Panc1 (cell line): ENCODE measurements at places on chromosomes 13 and 19. TPM values are rescaled to one million over a fixed set of nuclear protein-coding genes. Genes with fewer than 3 reads are reported as not detected.

DNA sequence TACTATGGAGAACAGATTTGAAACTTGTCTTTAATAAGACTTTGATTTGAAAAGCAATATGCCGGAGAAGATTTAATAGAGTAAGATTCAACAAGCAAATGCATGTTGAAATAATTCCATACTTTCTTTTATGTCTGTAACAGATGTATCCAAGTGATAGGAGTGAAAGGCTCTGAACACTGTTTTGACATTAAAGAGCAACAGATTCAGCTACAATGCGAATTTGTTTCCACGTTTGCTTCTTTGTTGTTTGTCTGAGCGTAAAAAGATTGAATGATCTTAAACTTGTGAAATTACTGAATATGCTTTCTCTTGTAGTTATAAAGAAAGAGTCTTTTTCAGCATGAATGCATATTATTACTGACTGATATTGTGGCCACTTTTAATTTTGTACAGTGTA is 2612.9 kb downstream of the PCDH9 start:
- no peaks in the 10 kb centered on the region for H3K27me3 ChIP-seq
- no peak overlapping the region for H3K4me3 ChIP-seq
- H3K4me1 ChIP-seq: no peaks in the 10 kb centered on the region
- no peaks in the 10 kb centered on the region; the same call in 1 of the 2 replicates for H3K36me3 ChIP-seq

- no peak for DNase-seq
- peaks cover 3% of the 10 kb centered on the region; the same call in 1 of the 2 replicates for H3K4me1 ChIP-seq
- peak within 1 kb of the TSS; percentile 81 for H3K4me3 ChIP-seq
These were observed at the start of gene ZNF653 for GRCh38 chr19:11505504-11506100. ZNF653 (minus strand) TSS chr19:11505839; CDS start chr19:11505786, 53 bp downstream.

- H3K27ac ChIP-seq: no peak overlapping the region
- H3K27me3 ChIP-seq: no peaks in the 10 kb centered on the region
- no peak for DNase-seq
- no peaks in the 10 kb centered on the region for H3K4me1 ChIP-seq
These were observed 253.0 kb downstream of the PCDH9 start for GRCh38 chr13:66977161-66977560.

DNA sequence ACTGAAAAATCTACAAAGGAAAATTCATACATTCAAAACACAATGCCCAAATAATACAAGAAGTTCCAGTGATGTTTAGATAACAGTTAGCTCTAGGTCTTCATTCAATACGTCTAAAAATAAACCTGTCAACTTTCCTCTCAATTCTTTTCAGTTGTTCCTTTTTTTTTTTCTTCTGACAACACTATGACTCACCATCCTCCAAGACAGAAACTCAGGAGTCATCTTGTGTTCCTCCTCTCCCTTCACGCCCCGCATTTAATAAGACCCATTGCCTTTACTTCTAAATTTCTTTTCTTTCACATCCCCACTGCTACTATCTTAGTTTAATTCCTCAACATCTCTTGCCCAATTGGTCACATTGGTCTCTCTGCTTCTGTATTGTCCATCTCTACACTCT is 759.9 kb downstream of the GPC5 start:
- no peaks in the 10 kb centered on the region for H3K4me1 ChIP-seq
- H3K4me3 ChIP-seq: no peak overlapping the region
- H3K27me3 ChIP-seq: no peaks in the 10 kb centered on the region
- no peak for DNase-seq
- H3K27ac ChIP-seq: no peak overlapping the region
- no peaks in the 10 kb centered on the region for H3K36me3 ChIP-seq

DNA sequence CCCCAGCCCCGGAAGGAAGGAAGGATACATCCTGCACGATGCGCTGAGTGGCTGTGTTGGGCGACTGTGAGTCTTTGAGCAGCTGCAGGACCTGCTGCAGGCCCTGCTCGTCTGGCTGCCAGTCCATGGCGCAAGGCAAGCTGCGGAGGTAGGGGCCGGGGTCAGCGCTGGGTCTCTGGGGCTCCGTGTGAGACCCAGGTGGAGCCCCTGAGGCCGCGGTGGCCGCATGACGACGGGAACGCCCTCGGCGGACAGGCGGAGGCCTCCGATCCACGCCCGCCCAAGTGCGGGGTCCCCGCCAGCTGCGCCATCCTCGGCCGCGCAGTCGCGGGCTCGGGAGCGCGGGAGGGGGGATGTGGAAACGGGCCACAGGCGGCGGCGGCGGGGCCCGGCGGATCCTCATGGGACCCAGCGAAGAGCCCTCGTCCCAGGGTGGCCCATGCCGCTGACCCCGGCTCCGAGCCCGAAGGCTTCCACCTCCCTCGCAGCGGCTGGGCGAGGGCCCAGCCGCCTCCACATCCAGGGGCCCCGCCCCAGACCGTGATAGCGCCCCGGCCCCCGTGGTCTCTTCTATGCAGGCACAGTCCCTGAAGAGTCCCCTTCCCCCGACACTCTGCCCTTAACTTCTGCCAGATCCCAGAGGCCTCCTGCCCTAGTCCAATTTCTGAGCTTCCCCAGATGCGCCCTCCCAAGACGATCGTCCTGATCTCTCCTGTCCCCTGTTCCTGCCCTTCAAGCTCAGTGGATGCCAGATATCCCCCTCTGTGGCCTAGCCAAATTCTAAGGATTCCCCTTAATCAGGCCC is 2.7 kb downstream of the TNPO2 start:
- H3K27ac ChIP-seq: peak overlapping the region; percentile 98
- peaks cover 3% of the 10 kb centered on the region for H3K36me3 ChIP-seq
- no peak for DNase-seq
- H3K4me3 ChIP-seq: peak overlapping the region; percentile 96

- H3K27ac ChIP-seq: peak overlapping the region; percentile 69
- H3K27me3 ChIP-seq: no peaks in the 10 kb centered on the region
- H3K4me3 ChIP-seq: no peak overlapping the region
- H3K4me1 ChIP-seq: peaks cover 71% of the 10 kb centered on the region
- DNase-seq: no peak
These were observed 3.7 kb downstream of the RAB11B start for GRCh38 chr19:8393871-8394250.

GRCh38 chr13:93559718-93560117 is 333.1 kb downstream of the GPC6 start:
- no peaks in the 10 kb centered on the region for H3K36me3 ChIP-seq
- H3K4me3 ChIP-seq: no peak overlapping the region
- no peaks in the 10 kb centered on the region for H3K4me1 ChIP-seq
- no peak overlapping the region for H3K27ac ChIP-seq
- peak; percentile 0 for DNase-seq
- no peaks in the 10 kb centered on the region for H3K27me3 ChIP-seq

DNA sequence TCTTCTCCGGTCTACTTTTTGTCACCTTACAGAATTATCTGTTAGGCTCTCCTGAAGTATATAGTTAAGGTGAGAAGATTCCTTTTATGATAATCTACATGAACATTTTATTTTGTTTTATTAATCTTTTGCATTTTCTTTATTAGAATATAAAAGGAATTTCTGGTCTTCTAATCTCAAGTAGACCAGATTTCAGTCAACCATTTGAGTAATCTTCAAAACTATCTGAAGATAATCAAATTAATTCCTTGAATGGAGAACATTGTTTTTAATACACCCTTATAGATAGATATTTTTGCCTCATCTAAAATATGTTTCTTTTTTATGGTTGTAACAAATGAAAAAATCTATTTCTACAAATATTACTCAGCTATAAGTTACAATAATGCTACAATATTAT is 381.7 kb upstream of the PCDH20 start:
- no peak overlapping the region for H3K4me3 ChIP-seq
- no peaks in the 10 kb centered on the region for H3K36me3 ChIP-seq
- H3K27me3 ChIP-seq: no peaks in the 10 kb centered on the region
- no peaks in the 10 kb centered on the region for H3K4me1 ChIP-seq

- H3K4me1 ChIP-seq: peaks cover 18% of the 10 kb centered on the region
- H3K36me3 ChIP-seq: no peaks in the 10 kb centered on the region
- H3K27ac ChIP-seq: no peak overlapping the region
- H3K27me3 ChIP-seq: no peaks in the 10 kb centered on the region
- DNase-seq: no peak
These were observed 111.9 kb downstream of the HSPH1 start for GRCh38 chr13:31049833-31050232.

DNA sequence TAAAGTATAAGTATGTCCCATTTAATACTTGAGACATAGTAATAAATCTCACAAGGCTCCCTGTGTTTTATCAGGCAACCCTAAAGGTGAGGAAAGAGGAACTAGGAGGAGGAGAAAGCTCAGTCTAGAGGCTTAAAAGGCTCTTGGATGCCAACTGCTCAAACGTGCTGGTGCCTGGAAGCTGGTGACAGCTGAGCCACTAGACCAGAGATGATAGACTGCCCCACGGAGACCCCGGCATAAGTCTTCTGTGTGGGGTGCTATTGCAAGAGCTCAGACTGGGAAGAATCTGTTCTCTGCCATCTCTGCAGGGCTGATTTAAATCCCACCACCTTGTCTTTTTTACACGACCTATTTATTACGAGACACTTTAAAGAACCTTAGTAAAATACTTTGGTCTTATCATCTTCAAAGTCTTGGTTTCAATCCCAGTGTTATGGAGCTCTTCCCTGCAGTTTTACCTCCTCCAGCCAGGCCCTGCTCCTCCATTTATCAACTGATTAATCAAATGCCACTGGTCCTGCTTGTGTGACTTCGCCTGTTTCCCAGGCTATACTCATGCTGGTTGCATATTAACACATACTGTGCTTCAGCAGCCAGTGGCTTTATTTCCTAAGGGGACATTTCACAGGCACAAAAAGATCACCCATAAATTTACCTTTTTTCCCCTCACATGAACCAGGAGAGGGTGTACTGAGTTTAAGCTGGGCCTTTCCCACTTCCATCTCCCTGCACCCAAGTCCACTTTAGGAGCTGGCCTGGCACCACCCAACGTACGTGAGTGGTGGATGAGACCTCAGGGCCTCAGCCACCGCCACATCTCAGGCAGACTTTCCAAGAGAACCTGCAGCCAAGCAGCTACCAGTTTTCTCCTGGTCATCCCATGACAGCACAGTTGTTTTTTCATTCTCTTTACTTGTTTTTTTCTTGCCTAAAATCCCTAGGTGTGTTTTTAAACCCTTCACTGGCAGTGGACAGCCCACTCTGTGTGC is 7.8 kb upstream of the ATP12A start:
- no peak overlapping the region for H3K27ac ChIP-seq
- DNase-seq: no peak

GRCh38 chr19:4327252-4327876 is 11.3 kb downstream of the STAP2 start:
- H3K4me3 ChIP-seq: no peak overlapping the region
- no peak for DNase-seq
- H3K27ac ChIP-seq: no peak overlapping the region
- H3K27me3 ChIP-seq: no peaks in the 10 kb centered on the region

DNA sequence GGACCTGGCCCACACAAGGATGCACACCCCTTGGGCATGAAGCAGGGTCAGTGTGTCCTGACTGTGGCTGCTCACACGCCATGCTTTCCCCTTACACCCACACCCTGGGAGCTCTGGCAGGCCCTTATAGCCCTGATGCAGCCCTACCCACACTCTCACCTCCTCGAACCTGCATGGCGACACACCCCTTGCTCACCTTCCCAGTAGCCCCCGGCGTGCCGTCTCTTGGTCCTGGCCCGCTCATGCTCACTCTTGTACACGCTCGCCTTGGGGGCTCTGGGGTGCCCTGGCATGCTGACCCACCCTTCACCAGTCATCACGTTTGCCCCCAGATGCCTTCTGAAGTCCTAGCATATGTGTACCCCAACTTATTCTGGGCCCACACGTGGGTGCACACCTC is 56.1 kb downstream of the MAP4K1 start:
- DNase-seq: no peak
- no peak overlapping the region for H3K4me3 ChIP-seq
- peaks cover 7% of the 10 kb centered on the region; the same call in 1 of the 2 replicates for H3K4me1 ChIP-seq
- no peak overlapping the region for H3K27ac ChIP-seq
- H3K36me3 ChIP-seq: no peaks in the 10 kb centered on the region
- H3K27me3 ChIP-seq: no peaks in the 10 kb centered on the region

DNA sequence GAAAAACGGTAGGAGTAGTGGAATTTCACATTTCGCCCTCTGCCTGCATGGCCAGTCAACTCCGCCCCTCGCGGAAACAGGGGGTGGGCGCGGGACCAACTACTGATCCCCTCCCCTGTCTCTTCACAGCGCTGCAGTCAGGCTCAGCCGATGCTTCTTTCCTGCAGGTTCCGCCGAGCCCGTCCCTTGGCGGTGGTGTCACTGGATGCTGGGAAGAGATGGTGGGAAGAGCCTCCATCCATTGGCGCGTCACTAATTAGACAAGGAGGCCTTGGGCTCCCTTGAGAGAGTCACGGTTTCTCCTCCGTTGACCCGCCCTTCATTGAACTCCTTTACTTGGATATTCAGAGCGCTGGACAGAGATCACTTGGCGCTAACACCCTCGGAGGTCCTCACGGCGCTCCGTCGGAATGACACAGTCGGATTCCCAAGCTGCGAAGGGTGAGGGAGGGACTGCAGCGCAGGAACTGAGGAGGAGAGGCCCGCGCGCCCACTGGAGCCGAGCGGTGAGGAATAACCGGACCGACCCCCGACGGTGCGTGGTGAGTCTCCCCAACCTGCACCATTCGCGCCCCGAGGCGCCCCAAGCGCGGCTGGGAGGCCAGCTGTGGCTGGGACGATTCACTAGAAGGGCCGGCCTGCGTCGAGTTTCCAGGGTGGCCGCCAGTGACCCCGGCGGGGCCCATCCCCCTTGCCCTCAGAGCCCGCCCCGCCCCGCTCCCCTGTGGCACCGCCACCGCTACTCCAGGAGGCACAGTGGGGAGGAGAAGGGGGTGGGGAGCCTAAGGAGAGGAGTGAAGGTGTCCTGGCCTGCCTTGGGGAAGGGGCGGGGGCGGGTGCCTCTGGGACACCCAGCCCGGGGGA is 11.2 kb upstream of the CEACAM21 start:
- no peak overlapping the region for H3K27ac ChIP-seq
- H3K36me3 ChIP-seq: no peaks in the 10 kb centered on the region

RTBDN gene
- total RNA-seq: 2.4 TPM

TTC9B gene
- total RNA-seq: 2.3 TPM

DAND5 gene
- total RNA-seq: 0.54 TPM

PTGIR gene
- 0.08 TPM for total RNA-seq

CEACAM5 gene
- 0.51 TPM for total RNA-seq

SIGLEC9 gene
- total RNA-seq: not detected
